ENCODE measurements at places on chromosomes 6 and 20. TPM values are rescaled to one million over a fixed set of nuclear protein-coding genes. Genes with fewer than 3 reads are reported as not detected.

The METTL24 gene
- not detected for total RNA-seq

- no peak for DNase-seq
Measured at GRCh38 chr6:79081663-79082062, 3.6 kb upstream of the PHIP start.

DNA sequence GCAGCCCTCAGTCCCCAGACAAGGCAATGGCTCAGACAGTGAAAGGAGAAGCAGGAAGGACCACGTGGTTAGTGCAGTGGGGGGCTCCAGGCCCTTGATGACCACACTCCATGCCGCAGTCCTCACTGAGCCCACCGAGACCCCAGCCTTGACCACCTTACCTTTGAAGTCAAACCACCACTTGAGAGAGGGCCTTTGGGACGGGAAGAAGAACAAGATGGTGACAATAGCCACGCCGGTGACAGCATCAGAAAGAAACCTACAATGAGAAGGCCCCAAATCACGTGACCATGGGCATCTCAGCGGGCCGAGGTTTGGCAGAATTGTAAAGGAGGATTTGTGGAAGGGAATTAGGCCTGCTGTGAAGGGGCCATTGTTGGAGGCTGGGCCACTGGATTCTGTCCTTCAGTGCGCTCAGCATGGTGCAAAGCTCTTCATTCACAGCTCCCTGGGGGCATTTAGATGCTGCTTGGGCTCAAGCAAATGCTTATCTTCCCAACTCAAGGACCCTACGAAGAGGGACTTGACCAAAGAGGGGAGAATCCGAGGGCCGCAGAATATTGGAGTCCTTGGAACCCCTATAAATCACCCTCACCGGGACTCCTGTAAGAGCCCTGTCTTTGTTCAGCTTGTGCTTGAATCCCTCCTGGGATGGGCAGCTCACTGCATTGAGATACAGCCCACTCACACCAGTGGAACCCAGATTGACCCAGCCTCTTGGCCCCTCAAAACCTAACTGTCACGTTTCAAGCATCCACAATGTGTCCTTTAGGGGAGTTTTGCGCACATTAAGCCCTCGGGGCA, 33.2 kb upstream of the OCSTAMP start:
- no peak for DNase-seq

DNA sequence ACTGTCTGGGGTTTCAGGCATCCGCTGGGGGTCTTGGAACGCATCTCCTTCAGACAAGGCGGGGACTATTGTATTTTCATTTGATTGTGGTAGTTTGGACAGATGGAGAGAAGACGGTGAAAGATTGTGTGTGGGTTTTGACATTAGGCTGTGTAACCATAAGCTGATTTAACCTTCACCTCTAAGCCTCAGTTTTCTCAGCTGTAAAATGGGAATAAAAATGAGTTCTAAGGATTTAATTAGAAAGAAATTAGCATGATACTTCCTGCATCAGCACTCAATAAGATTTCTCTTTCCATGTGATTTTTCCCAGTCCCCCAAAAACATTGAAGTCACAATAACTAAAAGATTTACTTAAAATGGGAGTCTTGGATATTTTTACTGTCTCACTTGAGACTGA, 78.1 kb downstream of the CBFA2T2 start:
- no peak for DNase-seq

- DNase-seq: no peak
Measured at GRCh38 chr6:118708744-118709143, 57.4 kb upstream of the CEP85L start.

GRCh38 chr6:157519255-157520116, 138.5 kb downstream of the ZDHHC14 start:
- DNase-seq: no peak
